ENCODE measurements at places on chromosomes 6 and 20. TPM values are rescaled to one million over a fixed set of nuclear protein-coding genes. Genes with fewer than 3 reads are reported as not detected.

The SLC22A23 gene
- 29.4 TPM for total RNA-seq

The CDH4 gene
- 0.19 TPM for total RNA-seq

- no peak for DNase-seq
Observed at GRCh38 chr6:146408583-146408982, 135.1 kb upstream of the RAB32 start.

DNA sequence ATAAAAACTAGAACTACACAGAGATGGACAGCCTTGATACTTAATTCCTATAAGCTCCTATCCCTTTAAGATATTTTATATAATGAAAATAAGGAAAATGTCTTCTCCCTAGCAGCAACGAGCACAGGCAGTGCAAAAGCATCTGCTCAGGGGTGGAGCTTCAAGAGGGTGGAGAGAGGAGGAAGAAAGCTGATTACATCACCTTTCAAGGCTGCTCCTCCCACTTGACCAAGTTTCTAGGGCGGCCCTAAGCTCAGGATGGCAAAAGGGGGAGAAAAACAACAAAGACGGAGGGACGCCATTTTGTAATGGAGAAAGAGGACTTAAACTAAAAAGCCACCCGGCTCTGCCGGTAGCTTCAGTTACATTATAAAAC lies 2.2 kb downstream of the PPP1R10 start:
- DNase-seq, result peak; percentile 82

- no peak for DNase-seq
Observed at GRCh38 chr6:133787859-133788505, 100.9 kb upstream of the TCF21 start.

- no peak for DNase-seq
Observed at GRCh38 chr6:139381216-139381865, 6.9 kb upstream of the CITED2 start.

GRCh38 chr6:143963158-143963919 lies 44.7 kb downstream of the PLAGL1 start:
- DNase-seq, result no peak

- no peak for DNase-seq
Observed at GRCh38 chr6:137150072-137150471, 23.4 kb downstream of the IL22RA2 start.

GRCh38 chr20:4088766-4089165 lies 73.4 kb upstream of the RNF24 start:
- DNase-seq, result no peak

- no peak for DNase-seq
Observed at GRCh38 chr6:157236040-157236725, 87.1 kb downstream of the TMEM242 start.

GRCh38 chr6:145086197-145086596 lies 649.1 kb downstream of the EPM2A start:
- DNase-seq, result no peak

DNA sequence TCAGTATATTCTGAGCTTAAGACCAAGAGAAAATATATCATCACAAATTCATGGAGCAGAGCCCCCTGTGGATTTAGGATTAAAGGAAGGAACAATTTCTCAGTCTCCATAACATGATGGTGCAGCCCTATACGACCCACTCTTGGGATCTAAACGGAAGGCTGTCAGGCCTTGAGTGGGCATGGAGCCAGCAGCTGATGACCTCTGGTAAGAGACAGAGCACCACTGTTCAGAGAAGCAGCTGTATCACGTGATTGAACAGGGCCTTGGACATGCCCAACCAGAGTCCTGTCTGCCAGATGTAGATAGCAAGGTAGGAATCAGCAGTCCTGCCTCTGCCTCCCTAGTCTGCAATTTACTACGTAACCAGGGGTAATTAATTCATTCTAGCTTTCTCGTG lies 259.4 kb upstream of the POU3F2 start:
- no peak for DNase-seq
